ENCODE measurements at places on chromosomes 5 and 9.
A peak's percentile ranks its signal among the peaks of the same experiment; 100 is the strongest.

- DNase-seq, result no peak
These were observed 192.4 kb downstream of the ADAMTSL1 start for GRCh38 chr9:18666348-18666747.

GRCh38 chr9:6415266-6415665 lies 2.3 kb downstream of the UHRF2 start:
- DNase-seq, result no peak

DNA sequence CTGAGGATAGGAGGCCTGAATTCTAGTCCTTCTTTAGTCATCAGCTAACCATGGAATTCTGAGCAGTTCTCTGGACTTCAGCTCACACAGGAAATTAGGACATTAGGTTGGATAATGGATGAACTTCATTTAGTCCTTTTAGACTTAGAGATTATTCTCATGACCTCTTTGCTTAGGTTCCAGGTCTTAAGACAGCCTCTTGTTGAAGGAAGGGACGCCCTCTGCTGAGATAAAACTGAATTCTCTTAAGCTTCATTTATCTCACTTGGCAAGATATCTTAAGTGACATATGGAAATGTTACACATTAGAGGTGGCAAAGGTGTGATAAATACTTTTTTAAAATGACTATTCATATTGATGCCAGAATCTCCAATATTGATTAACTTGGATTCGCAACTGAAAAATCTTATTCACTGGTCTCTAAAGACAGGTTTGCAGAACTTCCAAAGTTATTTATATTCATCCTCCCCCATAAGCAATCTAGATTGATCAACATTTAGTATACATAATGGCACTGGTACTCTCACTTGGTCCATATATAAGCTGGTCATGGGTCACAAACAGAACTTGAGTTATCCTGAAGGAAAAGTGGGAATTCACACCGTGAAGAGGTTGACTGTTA lies 16.9 kb upstream of the ZNF366 start:
- DNase-seq, result peak; percentile 89

DNA sequence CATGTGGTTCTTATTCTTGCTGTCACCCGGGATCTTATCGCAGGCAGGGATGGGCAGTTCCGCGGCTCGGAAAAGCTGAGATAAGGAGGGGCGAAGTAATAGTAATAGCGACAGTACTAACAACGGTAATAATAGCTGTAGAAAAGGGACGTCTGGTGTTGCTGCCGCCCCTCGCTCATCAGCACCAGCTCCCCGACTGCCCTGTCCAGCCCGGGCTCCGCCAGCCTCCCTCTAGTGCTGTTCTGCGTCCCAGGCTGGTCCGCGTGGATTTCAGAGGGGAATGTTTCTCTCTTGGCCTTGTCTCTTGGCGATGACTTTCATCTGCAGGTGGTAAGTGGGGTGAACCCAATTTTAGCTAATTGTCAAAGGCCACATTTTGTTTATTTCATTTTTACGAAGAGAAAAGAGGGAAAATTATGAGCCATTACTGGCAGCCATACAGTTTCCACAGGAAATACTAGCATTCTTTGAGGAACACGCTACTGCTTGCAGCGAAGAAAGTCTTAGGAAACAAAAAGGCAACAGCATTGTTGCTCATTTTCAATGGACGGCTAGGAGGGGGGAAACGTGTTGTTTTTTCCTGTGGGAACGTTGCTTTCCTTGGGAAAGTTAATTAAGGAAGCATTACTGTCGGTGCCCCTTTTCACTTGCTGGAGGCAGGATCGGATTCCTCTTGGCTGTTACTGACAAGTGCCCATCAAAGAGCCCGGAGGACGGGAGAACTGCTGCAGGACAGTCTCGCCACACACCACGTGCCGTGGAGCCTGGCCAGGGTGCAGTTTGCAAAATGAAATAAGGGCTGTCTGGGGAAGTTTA lies 762 bp downstream of the SNCAIP start:
- DNase-seq, result peak; percentile 90

- DNase-seq, result no peak
These were observed 62.3 kb upstream of the ZNF366 start for GRCh38 chr5:72569408-72569944.

GRCh38 chr5:103929338-103930013 lies 366.9 kb upstream of the NUDT12 start:
- no peak for DNase-seq

DNA sequence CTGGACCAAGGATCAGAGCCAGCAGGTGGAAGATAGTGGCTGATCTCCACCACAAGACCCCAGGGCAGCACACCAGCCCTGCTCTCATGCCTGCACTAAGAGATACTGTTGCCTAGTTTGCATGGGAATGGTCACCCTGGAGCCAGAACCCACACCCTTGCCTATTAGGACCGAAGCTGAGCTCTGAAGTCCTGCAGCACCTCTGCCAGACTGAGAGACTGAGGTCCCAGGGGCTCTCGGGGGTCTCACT lies 11.3 kb downstream of the ACSL6 start:
- DNase-seq, result no peak

DNA sequence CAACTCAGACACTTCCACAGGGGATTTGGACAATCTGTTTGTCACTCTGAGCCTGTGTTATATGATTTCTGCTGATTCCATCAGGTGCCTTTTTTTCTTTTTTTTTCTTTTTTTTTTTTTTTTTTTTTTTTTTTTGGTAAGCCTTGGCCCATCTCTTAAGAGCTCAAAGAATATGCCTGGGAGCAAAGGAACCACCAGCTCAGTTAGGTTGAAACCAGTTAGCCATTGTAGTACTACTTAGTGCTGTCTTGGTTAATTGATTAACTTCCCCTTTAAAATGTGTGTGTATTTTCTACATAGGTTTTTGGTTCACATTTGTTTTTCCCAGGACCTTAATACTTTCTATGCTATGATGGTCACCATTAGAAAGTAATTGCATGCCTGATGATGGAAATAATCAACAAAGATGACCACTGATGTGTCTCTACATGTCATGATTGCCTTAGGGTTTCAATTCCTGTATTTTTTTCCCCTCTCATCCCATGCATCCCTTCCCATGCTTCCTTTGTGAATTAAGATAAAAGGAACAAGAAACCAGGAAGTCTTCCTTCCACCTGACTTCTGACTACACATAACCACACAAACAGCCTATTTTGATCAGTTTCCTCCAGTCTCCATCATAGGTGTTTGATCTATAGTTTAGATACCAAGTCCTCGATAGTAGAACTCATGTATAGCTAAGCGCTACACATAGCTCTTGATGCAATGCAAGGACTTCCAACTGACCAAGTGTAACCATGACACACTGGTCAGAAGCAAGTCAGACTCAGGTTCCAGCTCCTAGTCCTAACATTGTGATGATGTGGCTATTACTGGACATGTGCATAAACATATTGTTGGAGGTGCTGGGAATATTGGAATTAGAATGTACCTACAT lies 306.1 kb downstream of the EFNA5 start:
- no peak for DNase-seq

DNA sequence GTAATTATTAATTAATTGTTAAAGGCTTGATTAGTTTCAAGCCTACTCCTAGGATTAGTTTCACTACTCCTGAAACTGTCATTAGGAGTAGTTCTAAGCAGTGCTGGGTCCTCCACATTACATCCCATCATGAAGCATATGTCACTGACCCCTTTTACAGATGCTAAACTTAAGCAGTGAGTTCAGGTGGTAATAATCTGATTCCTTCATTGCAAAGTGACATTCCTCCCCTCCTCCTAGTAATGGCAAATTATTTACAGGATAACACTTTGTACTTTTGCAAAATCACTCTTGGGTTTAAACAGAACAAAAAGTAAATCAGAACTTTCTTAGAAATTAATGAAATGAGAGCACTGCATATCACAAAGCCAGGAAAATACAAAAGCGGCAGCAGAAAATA lies 52.4 kb downstream of the BAAT start:
- DNase-seq, result no peak

GRCh38 chr5:133458435-133458834 lies 153.9 kb downstream of the FSTL4 start:
- no peak for DNase-seq

- DNase-seq, result peak; percentile 59
These were observed 776.0 kb upstream of the ACO1 start for GRCh38 chr9:31608416-31608815.

DNA sequence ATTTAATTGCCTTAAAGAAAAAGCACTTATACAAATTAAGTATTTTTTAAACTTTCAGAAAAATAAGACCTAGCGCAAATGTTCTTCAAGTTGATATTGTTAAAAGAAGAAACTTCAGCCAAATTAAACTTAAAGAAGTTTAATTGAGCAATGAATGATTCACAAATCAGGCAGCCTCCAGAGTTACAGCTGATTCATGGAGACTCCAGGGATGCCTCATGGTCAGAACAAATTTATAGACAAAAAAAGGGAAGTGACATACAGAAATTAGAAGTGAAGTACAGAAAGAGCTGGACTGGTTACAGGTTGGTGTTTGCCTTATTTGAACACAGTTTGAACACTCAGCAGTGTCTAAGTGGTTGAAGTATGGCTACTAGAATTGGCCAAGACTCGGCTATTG lies 60.3 kb downstream of the CDKN2A start:
- DNase-seq, result no peak

DNA sequence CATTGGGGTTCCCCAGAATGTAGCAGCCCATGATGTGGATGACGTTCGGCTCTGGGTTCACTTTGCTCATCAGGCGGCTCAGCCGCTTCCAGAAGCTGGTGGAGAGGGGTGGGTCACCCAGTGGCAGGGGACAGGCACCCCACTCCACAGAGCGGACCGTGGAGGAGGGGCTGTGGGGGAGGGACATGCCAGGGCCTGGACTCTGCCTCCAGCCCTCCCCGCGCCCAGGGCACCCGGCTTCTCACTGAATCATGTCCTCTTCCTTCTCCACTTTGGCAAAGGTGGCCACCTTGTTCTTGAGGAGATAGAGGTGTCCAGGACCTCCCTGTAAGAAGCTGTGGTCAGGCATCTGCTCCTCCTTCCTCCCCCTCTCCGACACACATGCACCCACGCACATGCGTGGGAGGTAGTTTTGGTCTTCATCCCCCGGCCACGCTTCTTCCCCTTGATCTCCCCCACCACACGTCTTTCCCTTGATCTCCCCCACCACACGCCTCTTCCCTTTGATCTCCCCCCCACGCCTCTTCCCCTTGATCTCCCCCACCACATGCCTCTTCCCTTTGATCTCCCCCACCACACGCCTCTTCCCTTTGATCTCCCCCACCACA lies 8.9 kb upstream of the ENTPD8 start:
- no peak for DNase-seq

DNA sequence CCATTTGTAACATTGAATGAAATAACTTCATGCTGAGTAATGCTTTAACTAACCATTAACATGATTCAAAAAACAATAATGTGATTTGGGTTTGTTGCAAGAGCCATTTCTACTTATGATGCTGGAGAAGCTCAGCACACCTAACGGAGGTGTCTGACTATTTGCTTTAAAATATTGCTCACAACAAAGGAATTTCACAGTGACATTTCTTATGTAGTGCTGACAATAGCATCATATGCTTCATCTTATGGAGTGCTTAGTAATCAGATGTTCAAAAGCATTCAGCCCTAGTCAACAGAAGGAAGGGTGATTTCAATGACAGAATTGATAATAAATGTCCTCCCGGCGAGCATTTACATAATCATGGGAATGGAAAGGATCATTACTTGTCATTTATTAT lies 1003.3 kb upstream of the COX7C start:
- no peak for DNase-seq

DNA sequence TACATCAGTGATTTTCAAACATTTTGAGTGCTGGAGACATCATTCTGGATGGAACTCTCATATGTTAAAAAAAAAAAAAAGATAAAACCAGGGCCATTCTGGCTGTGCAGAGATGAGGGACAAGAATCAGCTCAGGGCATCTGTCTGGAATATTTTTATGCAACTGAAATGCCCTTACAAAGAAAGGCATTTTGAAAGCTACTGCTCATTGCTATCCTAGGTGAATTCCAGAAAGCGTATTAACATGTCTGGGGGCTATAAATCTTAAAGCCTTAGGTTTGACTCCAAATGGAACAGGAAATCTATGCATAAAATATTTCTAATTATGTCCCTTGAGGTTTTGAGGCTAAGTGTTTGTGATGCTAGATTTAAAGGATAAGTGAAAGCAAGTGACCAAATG lies 14.9 kb upstream of the PCSK1 start:
- no peak for DNase-seq

DNA sequence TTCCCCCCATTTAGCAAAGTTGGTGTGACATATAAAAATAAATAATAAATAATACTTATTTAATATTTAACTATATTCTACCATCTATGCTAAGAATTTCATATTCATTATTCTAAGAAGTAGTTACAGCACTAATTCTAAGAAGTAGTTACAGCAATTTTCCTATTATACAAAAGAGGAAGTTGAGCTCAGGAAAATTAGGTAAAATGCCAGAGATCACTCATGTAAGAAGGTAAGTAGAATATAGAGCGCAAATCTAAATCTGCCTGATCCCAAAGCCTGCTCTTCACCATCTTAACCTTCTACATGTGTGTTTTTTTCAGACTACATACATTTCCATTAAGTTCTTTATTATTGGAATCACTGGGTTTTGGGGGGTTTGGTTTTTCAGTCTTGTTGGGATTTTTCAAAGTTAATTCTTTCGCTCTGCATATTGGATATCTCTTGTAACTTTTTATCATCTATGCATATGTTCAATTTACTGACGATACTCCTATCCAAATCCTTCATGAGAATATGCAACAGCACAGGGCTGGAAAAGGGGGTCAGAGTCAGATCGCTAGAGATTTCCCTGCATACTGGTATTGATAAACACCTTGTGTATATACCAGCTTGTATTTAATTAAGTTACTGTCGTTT lies 852.1 kb downstream of the MAT2B start:
- no peak for DNase-seq

DNA sequence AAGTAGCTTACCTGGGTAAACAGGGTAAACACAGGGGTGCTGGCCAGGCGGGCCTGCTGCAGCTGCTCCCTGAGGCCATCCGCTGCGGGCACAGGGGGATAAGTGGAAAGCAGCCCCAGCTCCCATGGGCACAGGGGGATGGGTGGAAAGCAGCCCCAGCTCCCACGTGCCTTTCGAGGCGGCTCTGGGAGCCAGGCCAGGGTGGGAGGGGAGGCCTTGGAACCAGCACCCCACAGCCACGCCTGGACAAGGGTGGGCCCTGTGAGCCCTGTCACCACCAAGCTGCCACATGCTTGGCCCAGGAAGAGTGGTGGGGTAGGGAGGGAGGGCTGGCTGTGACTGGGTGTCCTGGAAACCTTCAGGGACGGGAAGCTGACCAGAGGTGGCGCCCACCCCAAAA lies 7.8 kb upstream of the CARD9 start:
- no peak for DNase-seq

DNA sequence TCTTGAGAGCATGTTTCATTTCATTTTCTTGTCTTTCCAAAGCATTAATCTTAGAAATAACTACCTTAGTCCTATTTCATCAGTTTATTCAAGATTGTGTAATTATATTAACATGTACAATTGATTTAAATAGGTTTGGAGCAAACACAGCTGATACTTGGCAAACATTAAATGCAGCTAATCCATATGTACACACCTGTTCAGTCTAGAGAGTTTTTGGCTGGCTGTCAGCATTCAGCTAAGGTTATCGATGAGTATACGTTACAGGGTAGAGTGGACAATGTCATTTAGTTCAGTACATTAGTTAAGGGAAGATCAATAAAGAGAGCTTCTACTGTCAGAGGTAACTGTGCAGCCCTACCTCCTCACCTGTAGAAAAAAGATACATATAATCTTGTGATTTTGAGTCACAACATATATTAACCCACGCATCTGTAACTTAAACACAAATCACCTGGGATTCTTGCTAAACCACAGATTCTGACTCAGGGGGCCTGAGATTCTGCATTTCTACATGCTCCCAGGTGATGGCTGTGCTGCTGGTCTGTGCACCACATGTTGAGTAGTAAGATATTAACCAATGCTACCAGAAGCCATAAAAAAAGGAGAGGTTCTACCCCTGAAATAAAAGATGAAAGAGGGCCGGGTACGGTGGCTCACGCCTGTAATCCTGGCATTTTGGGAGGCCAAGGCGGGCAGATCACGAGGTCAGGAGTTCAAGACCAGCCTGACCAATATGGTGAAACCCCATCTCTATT lies 34.1 kb upstream of the PCA3 start:
- DNase-seq, result no peak
